Activated CD4-positive, alpha-beta T cell treated with anti-CD3 and anti-CD28 coated beads, Interleukin-2, amount 10 ng/mL, durations not matched to agents 7 days and 5 days (primary cell): ENCODE measurements at places on chromosomes 11 and 22.

- DNase-seq, result no peak
These were observed 58.1 kb downstream of the HIRA start for GRCh38 chr22:19373450-19373849.

GRCh38 chr11:975827-976226 lies 50.2 kb downstream of the AP2A2 start:
- peak; percentile 19 for DNase-seq

DNA sequence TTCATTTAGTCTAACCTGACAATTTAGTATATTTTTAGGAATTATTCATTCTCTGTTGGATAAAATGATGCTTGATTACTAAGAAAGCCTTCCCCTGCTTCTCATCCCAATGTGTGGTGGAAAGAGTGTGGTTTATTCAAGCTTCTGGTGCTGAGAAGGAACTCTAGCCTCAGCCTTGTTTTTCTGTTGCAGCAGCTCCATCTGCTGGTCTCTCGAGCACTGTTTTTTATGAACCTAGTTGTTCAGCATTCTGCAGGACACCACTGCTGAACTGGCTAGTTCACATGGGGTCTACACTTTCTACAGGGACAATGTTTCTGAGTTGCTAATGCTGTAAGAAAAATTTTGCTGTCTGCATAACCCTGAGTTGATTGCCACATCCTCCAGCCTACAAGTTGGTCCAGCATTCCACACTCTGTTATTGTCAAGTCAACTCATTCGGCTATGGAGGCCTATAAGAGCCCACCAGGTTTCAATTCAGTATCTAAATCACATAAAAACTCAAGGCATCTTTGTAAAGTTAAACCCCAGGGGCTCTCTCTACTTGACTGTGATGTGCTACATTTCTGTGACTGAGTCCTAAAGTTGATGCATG lies 14.3 kb downstream of the OR2AG2 start:
- DNase-seq, result peak; percentile 71

DNA sequence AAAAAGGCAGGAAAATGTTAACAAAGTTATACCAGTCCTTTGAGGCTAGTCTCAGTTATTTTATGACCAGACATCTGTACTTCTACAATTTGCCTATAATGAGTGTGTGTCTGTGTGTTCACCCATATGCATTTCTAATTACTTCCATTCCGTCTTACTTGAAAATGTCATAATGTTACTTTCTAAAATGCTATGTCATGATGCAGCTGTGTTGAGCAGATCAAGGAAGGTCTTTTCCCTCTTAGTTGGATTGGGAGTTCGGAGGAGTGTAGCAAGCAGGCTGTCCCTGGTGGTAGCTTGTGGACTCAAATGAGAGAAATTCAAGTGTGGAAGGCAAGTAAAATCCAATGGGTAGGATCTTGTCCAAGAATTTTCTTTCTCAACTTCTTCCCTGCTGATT lies 3.0 kb downstream of the SNX19 start:
- no peak for DNase-seq

GRCh38 chr11:12505183-12505582 lies 127.8 kb downstream of the PARVA start:
- no peak for DNase-seq

DNA sequence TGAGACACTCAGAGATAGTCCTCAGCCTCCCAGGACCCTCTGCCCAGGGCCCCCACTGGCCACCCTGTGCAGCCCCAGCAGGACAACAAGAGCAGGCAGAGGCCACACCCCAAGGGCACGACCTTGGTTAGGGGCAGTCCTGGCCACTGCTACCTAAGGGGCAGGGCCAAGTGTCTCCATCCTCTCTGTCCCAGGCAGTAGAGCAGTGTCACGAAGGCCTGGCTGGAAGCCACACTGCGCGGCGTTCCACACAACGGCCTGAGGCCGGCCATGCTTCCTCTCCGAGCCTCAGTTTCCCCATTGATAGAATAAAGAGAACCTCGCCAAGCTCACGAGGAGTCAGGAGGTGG lies 1074.3 kb downstream of the BRD1 start:
- no peak for DNase-seq

DNA sequence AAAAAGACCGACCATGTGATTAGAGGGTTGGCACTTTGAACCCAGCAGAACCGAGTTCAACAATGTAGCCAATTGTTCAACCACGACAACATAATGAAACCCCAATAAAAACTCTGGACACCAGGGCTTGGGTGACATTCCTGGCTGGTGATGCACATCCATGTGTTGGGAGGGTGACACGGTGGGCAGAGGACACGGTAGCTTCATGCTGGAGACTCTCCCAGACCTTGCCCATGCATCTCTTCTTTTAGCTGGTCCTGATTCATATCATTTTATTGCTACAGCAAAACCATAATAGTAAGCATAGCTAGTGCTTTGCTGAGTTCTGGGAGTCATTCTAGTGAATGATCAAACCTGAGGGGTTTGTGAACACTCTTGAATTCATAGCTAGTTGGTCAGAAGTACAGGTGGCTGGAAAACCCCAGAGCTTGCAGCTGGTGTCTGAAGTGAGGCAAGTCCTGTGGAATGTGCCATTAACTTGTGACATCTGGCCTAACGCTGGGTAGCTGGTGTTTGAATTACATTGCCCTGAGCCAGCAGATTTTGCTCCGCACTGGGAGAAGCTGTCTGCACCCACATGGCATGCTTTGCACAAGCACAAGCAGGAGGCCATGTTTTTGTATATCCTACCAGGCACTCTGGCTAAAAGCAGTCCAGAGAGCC lies 14.0 kb downstream of the RPUSD4 start:
- DNase-seq, result no peak

- DNase-seq, result no peak
These were observed 2.2 kb upstream of the TMPRSS13 start for GRCh38 chr11:117931331-117931950.

- peak; percentile 84 for DNase-seq
These were observed 12.7 kb upstream of the ARHGEF17 start for GRCh38 chr11:73295241-73295995.

- no peak for DNase-seq
These were observed 41.2 kb upstream of the KLHL35 start for GRCh38 chr11:75474240-75474639.

GRCh38 chr22:22558972-22559603 lies at the start of gene PRAME:
TSS of gene PRAME (minus strand) at chr22:22559265. CDS start at chr22:22556832, 2,433 bp downstream.
- DNase-seq, result peak; percentile 82

DNA sequence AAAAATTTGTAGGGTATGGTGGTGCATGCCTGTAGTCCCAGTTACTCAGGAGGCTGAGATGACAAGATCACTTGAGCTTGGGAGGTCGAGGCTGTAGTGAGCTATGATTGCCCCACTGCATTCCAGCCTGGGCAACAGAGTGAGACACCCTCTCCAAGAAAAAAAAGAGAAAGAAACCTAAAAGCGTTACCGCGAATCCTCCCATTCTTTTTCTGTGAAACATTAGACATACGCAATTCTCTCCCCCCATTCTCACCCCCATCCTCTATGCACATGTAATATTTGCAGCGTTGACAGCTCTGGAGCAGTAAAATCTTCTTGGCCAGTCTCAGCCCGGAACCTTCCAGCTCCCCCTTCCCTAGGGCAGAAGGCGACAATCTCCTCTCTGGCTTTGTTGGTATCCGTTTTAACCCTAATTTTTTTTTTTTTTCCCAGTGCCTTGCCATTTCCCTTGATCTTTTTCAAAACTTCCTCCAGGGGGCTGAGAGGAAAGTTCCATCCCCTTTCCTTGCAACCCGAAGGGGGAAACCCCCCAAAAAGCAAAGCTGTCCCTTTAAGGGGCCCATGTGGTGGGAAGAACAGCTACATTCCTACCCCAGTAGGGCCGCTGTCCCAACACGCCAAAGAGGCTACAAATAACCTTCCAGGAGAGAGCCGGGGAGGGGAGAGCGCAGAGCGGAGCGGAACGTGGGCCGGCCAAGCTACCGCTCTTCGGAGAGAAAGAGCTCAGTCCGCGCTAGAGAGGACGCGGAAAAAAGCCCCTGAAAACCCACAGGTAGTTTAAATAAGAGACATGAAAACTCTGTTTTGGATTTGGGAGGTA lies 1.9 kb downstream of the LRP4 start:
- no peak for DNase-seq

DNA sequence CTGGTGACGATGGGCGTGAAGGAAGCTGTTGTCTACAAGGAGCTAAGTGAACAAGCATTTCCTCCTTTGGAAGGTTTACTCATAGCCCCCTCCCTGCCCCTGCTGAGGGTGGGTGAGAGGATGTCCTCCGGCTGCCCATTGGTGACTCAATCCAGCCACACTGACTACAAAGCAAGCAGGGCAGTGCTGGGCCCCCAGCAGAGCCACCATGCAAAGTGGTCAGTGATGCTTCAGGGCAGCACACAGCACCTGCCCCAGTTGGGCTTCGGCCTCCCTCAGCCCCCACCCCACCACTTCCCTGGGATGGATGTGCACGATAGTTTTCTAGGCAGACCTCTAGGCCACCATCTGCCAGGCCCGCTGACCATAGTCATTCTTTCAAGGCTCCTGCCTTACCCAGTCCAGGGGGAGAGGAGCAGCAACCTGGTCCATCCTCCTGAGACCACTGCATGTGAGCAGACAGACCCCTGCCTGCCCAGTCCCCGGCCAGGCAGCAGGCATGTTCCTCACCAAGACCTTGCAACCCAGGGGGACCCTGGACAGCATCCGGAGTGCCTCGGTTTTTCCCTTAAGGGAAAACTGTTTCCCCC lies 125.1 kb downstream of the BCR start:
- DNase-seq, result no peak

- no peak for DNase-seq
These were observed 23.3 kb downstream of the ST3GAL4 start for GRCh38 chr11:126378763-126379162.

GRCh38 chr11:7688238-7688826 lies 15.0 kb upstream of the CYB5R2 start:
- peak; percentile 26 for DNase-seq

DNA sequence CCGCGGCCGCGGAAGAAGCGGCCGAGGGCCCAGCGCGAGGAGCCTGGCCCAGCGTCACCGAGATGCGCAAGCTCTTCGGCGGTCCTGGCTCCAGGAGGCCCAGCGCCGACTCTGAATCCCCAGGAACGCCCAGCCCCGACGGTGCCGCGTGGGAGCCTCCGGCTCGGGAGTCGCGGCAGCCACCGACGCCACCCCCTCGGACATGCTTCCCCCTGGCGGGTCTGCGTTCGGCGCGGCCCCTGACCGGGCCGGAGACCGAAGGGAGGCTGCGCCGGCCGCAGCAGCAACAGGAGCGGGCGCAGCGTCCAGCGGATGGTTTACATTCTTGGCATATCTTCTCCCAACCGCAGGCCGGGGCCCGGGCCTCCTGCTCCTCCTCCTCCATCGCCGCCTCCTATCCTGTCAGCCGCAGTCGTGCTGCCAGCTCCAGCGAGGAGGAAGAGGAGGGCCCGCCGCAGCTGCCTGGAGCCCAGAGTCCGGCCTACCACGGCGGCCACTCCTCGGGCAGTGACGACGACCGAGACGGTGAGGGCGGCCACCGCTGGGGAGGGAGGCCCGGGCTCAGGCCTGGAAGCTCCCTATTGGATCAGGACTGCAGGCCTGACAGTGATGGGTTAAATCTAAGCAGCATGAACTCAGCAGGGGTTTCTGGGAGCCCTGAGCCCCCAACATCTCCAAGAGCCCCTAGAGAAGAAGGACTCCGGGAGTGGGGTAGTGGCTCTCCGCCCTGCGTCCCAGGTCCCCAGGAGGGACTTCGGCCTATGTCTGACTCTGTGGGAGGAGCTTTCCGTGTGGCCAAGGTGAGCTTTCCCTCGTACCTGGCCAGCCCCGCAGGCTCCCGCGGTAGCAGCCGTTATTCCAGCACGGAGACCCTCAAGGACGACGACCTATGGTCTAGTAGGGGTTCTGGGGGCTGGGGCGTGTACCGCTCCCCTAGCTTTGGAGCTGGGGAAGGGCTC lies 1.2 kb downstream of the ARHGEF17 start:
- no peak for DNase-seq
